Endothelial cell of umbilical vein (primary cell): ENCODE measurements at places on chromosomes 2 and 18. TPM values are rescaled to one million over a fixed set of nuclear protein-coding genes. Genes with fewer than 3 reads are reported as not detected.

REG1A gene
- total RNA-seq, result not detected in 2 replicates

ADRA2B gene
- total RNA-seq, result not detected in 2 replicates

SNED1 gene
- total RNA-seq, result 17.2 and 22.1 TPM in 2 replicates

PSMD1 gene
- 156 and 163 TPM in 2 replicates for total RNA-seq

PAX8 gene
- 0.22 and 0.28 TPM in 2 replicates for total RNA-seq

KLHL30 gene
- total RNA-seq, result not detected in 2 replicates

NTSR2 gene
- total RNA-seq, result not detected in 2 replicates

ANKRD30BL gene
- total RNA-seq, result not detected in 2 replicates

TCF7L1 gene
- 13.2 and 17.4 TPM in 2 replicates for total RNA-seq

PSMA8 gene
- not detected in 2 replicates for total RNA-seq

ARHGEF4 gene
- total RNA-seq, result not detected in 2 replicates

GPBAR1 gene
- total RNA-seq, result 0.60 and 0.75 TPM in 2 replicates

MFSD2B gene
- 0.28 and 0.82 TPM in 2 replicates for total RNA-seq

SLC9A2 gene
- not detected in 2 replicates for total RNA-seq

CNTNAP5 gene
- total RNA-seq, result not detected in 2 replicates
